ENCODE measurements at places on chromosomes 2 and 18. TPM values are rescaled to one million over a fixed set of nuclear protein-coding genes. Genes with fewer than 3 reads are reported as not detected.

DNA sequence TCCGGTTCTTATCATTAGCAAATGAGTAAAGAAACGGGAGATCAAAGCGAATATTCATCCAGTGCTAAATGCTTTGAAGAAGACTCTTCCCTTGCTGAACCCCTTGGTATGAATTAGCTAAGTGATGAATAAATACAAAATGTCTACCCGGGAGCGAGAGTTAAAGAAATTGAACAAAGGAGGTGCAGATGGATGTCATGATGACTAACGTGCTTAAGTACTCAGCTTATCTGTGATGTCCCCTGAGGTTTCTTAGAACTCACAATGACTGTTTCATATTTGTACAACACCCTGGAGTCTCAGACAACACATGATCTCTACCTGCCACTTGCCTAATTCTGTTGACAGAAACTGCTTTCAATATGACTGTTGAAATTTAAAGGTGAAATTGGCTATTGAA is 148.5 kb downstream of the TMEM200C start:
- no peak for DNase-seq

The CCDC121 gene
- total RNA-seq: 3.1 TPM

GRCh38 chr18:8514409-8514808 is 94.8 kb upstream of the RAB12 start:
- DNase-seq: no peak

GRCh38 chr2:200968162-200968561 is 4.7 kb upstream of the ORC2 start:
- no peak for DNase-seq

The SCN9A gene
- 69.0 TPM for total RNA-seq

GRCh38 chr2:29368659-29369040 is 253.4 kb downstream of the CLIP4 start:
- peak; percentile 31 for DNase-seq

DNA sequence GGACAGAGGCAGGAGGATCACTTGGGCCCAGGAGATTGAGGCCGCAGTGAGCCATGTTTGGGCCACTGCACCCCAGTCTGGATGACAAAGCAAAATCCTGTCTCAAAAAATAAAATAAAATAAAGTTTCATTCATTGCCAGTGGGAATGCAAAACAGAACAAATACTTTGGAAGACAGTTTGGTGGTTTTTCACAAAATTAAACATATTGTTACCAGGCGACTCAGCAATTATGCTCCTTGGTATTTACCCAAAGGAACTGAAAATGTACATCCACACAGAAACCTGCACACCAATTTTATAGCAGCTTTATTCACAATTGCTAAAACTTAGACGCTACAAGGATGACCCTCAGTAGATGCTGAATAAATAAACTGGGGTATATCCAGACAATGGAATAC is 35.8 kb downstream of the FOSL2 start:
- DNase-seq: no peak

DNA sequence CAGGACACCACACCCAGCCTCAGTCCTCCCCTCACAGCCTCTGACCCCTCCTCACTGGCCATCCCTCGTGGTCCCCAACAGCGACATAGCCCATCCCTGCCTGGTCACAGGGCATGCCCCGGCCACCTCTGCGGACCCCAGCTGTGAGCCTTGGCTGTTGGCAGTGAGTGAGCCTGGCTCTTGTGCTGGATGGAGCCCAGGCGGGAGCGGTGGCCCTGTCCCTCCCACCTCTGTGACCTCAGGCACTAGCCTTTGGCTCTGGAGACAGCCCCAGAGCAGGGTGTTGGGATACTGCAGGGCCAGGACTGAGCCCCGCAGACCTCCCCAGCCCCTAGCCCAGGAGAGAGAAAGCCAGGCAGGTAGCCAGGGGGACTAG is 7.9 kb downstream of the DES start:
- no peak for DNase-seq

The RAB6D gene
- 0.36 TPM for total RNA-seq

Data from cerebellum (tissue), 4 donors.